ENCODE measurements at places on chromosomes 5 and 9.

- DNase-seq, result peak; percentile 34
These were observed 674 bp downstream of the TSPAN17 start for GRCh38 chr5:176647843-176648473.

- no peak for DNase-seq
These were observed 98.2 kb downstream of the MAP1B start for GRCh38 chr5:72205431-72206009.

- DNase-seq, result peak; percentile 65
These were observed 94.4 kb upstream of the ITGA1 start for GRCh38 chr5:52693280-52693679.

- no peak for DNase-seq
These were observed 61.2 kb upstream of the GABRA1 start for GRCh38 chr5:161786686-161787085.

- peak; percentile 98 for DNase-seq
These were observed 57.3 kb downstream of the GADD45G start for GRCh38 chr9:89661956-89662717.

DNA sequence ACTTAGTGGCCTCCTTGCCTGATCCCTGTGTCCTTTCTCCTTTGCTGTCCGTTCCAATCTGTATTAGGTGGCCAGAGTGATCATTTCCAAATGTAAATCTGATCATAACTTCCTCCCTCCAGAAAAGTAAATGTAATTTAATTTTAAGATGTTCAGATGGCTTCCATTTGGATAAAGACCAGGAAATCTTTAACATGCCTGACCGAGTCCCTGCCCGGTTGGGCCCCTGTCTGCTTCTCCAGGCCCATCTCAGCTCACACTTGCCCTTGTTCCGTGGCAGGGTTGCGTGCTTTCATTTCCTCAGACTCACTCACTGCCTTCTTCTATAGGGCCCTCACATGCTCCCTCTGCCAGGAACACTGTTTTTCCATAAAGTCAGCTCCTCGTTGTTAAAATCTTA, 7.6 kb downstream of the MAP3K1 start:
- DNase-seq, result no peak

DNA sequence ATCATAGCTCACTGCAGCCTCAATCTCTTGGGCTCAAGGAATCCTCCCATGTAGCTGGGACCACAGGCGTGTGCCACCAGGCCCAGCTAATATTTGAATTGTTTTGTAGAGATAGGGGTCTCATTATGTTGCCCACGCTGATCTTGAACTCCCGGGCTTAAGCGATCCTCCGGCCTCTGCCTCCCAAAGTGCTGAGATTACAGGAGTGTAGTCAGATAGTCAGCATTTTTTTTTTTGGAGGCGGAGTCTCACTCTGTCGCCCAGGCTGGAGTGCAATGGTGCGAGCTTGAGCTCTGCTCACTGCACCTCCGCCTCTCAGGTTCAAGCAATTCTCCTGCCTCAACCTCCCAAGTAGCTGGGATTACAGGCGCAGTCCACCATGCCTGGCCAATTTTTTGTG, 1.6 kb upstream of the SAR1B start:
- DNase-seq, result no peak

DNA sequence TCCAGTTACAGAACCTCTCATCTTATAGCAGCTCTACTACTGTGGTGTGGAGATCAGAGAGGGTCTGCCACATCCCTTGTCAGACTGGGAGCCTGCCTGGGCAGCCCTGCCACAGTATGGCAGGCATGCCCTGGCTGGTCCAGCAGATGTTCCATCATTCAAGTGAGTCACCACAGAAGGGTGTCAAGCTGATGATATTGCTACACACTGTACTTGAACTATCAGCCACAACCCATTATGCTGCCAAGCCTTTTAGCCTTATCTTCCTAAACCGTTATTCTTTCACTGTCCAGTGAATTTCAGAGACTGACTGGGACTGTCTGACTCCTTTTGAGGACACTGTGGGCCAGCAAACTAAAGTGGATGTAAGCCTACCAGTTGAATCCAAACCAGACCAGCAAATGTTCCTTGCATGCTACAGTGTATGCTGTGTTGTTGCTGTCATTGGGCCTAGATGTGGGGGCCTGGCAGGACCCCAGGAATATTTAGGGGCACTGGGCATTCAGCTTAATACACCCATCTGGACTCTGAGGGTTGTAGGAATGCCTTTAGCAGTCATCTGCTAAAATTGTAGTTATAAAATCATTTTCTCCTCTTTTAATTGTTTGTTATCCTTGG, 202.6 kb downstream of the NR3C1 start:
- peak; percentile 87 for DNase-seq

- DNase-seq, result peak; percentile 88
These were observed 80.2 kb downstream of the DOCK2 start for GRCh38 chr5:169717288-169717687.

DNA sequence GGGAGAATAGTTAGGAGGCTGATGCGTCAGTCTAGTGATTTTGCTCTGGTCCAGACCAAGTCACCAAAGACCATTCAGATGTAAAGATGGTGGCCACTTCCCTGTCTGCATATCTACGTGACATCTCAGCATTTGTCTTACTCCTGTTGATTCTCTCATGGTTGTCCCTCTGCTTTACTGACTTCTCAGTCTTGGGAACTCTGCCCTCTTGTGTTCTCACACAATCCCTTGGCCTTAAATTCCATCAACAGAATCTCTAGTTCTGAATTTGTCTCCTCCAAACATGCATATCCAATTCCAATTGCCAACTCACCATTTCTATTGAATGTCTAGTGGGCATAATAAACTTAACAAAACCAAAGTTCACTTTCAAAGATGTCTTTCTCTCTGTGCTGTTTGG, 147.8 kb downstream of the SLC24A2 start:
- DNase-seq, result peak; percentile 27

- DNase-seq, result no peak
These were observed 115.2 kb downstream of the BOD1 start for GRCh38 chr5:173501271-173501670.

- no peak for DNase-seq
These were observed 86.4 kb downstream of the HMHB1 start for GRCh38 chr5:143898381-143898780.

DNA sequence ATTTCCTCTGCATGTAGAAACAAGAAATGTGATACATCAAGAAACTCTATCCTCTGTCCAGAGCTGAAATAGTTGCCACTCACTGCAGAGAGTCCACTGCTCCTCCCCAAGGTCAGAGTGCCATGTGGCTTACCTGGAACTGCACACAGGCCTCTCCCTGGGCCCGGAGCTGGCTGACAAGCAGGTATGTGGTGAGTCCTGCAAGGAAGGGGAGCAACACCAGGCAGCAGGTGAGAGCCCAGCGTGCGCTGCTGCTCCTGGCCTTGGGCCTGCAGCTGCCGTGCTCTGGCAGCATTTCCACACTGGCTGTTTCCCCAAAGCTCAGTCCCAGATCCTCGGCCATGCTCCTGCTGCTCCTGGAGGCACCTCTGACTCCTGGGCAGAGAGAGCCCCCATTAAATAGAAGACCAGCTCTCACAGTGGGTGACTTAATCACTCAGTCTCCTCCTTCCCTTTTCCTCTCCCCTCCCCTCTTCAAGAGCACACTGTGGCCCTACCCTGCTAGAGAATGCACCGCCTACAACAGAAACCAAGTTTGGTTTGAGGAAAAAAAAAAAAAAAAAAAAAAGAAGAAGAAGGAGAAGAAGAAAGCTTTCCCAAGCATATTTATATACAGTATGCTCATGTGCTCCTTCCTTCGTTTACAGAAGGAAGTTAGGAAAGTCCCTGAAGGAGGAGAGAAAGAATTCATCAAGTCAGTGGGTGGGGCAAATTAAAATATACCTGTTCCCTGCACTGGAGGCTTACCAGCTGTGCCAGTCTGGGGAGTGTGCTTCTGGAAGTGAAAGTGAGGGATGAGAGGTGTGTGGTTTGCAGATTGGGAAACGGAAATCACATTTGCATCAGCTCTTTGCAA, at the start of gene TNFSF15:
TNFSF15 (minus strand) TSS at position 370 of the 856 bp plus-strand sequence; CDS start at position 343, 27 bp downstream.
- no peak for DNase-seq

GRCh38 chr5:62385131-62385530, 18.6 kb downstream of the DIMT1 start:
- DNase-seq, result no peak

- DNase-seq, result peak; percentile 93
These were observed 20.4 kb upstream of the RPS14 start for GRCh38 chr5:150469718-150470469.

GRCh38 chr5:66238435-66238834, 94.3 kb downstream of the SREK1 start:
- no peak for DNase-seq

GRCh38 chr9:81072758-81073157, 616.6 kb downstream of the TLE1 start:
- no peak for DNase-seq

- no peak for DNase-seq
These were observed 169.5 kb downstream of the RGS3 start for GRCh38 chr9:113632776-113633590.

DNA sequence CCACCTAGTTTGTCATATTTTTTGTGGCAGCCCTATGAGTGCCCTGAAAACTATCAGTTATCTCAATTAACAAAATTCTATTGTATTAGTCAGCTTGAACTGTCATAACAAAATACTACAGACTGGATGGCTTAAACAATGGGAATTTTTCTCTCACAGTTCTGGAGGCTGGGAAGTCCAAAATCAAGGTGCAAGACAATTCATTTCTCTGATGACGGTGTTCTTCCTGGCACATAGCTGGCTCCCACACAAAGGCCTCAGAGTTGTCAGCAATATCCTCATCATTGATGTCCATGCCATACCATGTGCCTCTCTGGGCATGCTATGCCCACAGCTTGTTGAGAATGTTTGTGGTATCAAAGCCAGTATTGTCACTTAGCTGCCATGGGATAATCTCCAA, 691.9 kb downstream of the NR2F1-AS1 start:
- no peak for DNase-seq

GRCh38 chr5:59321642-59322041, 571.9 kb downstream of the PDE4D start:
- no peak for DNase-seq

GRCh38 chr5:170173227-170173626, 59.6 kb upstream of the C5orf58 start:
- DNase-seq, result peak; percentile 15

DNA sequence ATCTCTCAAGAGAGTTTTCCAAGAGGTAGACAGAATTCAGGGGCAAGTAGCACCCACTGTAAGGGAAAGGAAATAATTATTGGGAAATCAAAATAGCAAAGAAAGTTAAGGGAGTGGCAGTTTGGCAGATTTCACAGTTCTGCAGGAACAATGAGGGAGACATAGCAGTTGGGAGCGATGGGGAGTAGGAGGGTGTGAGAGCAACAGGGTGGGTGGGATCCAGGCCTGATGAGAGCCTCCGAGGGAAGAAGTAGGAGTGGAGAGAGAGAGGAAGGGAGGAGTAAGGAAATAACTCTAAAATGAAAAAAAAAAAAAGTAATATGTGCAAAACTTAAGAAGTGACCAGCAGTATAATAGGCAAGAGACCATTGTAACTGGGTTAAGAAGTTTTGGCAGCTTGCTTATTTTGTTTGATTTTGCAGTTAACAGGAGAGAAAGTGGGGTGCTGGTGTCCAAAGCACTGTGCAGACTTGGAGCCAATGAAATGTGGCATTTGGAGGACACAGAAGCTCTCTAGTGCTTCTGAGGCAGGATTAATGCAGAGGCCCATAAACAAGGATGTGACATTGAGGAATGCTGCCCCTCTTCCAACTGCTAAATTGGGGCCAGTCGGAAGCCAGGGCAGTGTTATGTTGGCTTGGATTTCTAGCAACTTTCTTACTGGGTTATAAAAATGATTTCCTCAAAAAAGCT, 10.2 kb downstream of the TNFAIP8 start:
- peak; percentile 56 for DNase-seq

DNA sequence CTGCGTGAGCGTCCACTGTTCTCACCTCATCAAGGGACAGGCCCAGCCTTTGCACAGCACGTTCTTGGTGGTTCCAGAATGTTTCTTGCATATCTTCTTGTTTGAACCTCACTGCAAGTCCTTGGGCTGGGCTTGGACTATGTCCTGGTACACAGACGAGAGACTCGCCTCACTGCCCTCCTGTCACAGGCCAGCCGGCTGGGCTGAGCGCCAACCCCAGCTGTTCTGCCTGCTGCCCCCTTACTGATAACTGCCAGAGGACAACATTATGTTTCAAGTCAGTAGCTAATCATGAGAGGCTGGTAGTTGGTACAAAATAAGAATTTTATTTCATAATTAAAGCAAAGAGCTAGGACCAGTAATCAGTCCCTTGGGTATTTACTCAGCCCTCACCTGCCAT, 52.8 kb upstream of the LRRTM2 start:
- DNase-seq, result no peak

- no peak for DNase-seq
These were observed 187.1 kb upstream of the IER5L start for GRCh38 chr9:129365196-129365595.

- peak; percentile 17 for DNase-seq
These were observed 99.6 kb downstream of the BASP1 start for GRCh38 chr5:17316970-17317459.

DNA sequence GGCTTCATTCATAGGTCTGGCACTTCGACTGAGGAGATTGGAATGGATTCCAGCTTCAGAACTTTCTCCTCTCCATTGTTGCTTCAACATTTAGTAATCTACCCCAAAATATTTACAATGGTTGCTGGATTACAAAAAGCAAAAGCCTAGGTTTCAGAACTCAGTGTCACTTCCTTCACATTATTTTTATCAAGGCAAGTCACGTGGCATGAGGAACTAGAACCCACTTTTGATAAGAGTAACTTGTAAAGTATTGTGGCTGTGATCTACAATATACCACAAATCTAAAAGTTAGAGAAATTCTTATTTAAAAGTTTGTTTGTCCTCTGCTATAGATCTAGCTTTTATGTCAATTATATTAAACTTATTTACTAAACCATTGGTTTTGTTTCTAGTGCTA, 39.7 kb upstream of the ANKDD1B start:
- DNase-seq, result peak; percentile 26

- DNase-seq, result no peak
These were observed 143.0 kb upstream of the TARS1 start for GRCh38 chr5:33297760-33298216.

DNA sequence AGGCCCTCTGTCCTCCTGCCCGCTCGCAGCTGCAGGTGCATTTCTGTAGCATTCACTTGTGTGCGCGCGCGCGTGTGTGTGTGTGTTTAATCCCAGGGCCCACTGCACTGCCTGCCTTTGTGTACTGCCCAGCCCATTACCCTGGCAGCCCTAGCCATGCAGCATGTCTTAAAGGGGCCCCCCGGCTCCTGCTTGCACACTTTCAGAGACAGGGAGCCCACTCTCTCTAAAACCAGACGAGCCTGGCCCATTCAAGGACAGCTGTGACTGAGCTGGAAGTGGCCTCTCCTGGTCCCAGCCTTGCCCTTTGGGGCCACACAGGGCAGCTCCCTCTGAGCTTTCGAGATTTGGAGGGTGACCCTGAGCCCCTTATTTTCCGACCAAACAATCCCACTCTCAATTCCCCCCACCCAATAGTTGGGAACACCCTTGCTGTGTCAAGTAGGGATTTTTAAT, 98.9 kb downstream of the DAB2IP start:
- DNase-seq, result no peak

GRCh38 chr9:127667906-127668305, 38.9 kb upstream of the CFAP157 start:
- no peak for DNase-seq

- no peak for DNase-seq
These were observed 3.8 kb downstream of the VLDLR start for GRCh38 chr9:2625427-2625826.

Measured in cardiac fibroblast (primary cell).